Lung (tissue), 17 donors: ENCODE measurements at places on chromosomes 16 and 17. TPM values are rescaled to one million over a fixed set of nuclear protein-coding genes. Genes with fewer than 3 reads are reported as not detected.

DNA sequence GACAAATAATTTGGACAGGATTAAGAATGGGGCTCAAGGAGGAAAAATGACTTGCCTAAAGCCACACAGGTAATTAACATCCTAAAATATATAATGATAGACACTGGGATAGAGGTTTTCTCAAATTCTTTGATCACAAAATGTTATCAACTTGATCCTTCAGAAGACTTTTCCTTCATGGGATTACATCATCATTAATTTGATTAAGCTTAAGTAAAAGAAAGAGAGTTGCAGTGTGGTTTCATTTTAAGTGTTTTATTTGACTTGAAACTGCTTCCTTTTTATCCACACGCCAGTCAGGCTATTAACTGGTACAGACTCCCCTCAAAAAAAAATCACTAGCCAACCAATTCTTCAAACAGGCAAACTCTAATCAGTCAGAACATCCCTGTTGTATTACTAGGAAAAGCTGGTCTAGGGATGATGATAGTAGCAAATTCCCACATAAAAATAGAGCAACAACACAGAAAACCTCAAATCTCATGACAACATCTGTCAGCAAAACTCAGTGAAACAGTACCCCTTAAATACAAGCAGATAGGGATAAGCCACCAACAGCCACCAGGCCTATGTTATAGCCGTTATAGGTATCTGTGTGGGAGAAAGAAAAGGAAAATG lies 32.5 kb downstream of the AKAP10 start:
- H3K4me1 ChIP-seq: no peaks in the 10 kb centered on the region
- no peak overlapping the region for H3K27ac ChIP-seq
- no peaks in the 10 kb centered on the region for H3K27me3 ChIP-seq
- peaks cover 14% of the 10 kb centered on the region for H3K36me3 ChIP-seq
- no peak for DNase-seq

DNA sequence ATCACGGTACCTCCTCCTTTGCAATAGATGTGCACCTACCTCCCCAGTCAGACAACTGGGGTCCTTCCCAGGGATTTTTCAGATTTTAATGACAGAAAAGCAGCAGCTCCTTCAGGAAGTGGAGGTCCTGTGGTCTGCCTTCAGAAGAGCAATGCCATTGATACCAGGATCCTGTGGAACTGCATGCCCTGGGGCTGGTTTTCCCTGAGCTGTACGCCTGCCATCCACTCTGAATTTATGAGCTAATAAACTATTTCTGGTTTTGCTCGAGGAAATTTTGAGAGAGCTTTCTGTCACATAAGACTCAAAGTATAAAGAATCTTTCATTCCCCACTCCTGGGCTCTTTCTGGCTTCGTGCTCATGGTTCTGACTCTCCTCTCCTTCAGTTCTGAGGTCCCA lies 10.0 kb upstream of the CCL23 start:
- no peak overlapping the region for H3K4me3 ChIP-seq
- DNase-seq: no peak
- H3K4me1 ChIP-seq: no peaks in the 10 kb centered on the region

DNA sequence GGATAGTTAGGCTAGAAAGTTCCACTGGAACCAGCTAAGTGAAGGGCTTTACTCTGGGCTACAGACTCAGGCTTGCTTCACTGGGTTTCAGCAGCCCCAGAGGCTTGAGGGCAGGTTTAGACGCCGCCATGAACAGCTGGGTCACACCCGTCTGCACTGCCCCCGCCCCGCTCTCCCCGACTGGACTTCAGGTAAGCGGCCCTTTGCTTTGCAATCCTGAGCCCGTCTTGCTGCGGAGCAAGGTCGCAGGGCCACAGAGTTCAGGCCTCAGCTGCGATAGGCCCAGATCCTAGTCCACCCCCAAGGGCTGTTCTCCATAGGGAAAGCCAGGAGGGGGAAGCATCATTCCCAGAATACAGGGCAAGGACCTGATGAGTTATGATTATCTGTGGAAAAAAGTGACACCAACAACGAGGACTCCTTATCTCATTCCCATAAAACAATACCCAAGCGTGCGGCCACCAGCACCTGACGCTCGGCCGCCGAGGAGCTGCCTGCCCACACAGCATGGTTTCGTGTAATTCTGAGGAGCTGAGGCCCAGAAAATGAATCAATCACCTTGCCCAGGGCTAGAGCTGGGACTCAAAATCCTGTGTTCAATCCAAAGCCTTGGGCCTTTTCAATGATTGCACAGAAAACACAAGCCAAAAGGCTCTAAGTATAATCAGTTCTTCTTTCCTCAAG lies 20.4 kb downstream of the MEAK7 start:
- DNase-seq: no peak
- H3K27me3 ChIP-seq: no peaks in the 10 kb centered on the region
- H3K4me3 ChIP-seq: no peak overlapping the region
- peaks cover 11% of the 10 kb centered on the region for H3K36me3 ChIP-seq

DNA sequence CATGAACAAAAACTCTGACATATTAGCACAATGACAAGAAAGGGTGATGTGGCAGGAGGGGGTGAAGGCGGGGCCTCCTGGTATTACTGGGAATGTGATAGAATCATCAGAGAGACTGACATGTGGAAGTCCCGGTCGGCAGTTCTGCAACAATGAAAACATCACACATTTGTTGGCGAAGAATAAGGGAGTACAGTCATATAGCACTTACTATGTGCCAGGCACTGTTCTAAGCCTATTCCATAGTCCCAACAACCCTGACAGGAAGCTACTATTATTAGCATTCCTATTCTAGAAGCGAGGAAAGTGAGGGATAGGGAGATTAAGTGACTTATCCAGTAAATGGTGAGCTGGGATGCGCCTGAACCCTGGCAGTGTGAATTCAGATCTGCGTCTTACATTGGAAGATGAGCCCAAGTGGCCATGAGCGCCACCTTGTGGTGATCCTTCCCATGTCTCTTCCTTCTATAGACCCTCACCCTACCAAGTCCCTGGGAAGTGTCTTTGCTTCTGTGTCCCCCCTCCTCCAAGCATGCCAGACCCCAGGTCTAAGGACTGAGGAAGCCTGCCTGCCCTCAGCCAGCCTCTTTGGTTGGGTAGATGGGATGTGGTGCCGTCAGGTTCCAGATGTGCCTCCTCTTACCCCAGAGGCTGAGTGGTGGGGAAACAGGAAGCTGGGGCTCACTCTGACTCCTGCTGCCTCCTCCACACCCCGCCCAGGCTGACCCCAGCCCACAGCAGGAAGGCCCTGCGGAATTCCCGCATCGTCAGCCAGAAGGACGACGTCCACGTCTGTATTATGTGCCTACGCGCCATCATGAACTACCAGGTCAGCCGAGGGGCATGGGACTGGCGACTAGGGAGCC lies 14.0 kb downstream of the FMNL1 start:
- no peaks in the 10 kb centered on the region for H3K27me3 ChIP-seq
- H3K27ac ChIP-seq: no peak overlapping the region
- DNase-seq: peak; percentile 69
- H3K36me3 ChIP-seq: no peaks in the 10 kb centered on the region

GRCh38 chr17:82216301-82217119 lies 3.9 kb upstream of the CCDC57 start:
- no peaks in the 10 kb centered on the region for H3K36me3 ChIP-seq
- H3K27ac ChIP-seq: peak overlapping the region; percentile 91
- peaks cover 4% of the 10 kb centered on the region for H3K4me1 ChIP-seq
- no peaks in the 10 kb centered on the region for H3K27me3 ChIP-seq

- H3K36me3 ChIP-seq: no peaks in the 10 kb centered on the region
- H3K27me3 ChIP-seq: no peaks in the 10 kb centered on the region
- H3K4me3 ChIP-seq: no peak overlapping the region
- no peak overlapping the region for H3K27ac ChIP-seq
- no peaks in the 10 kb centered on the region for H3K4me1 ChIP-seq
These were observed 401.5 kb downstream of the SLC39A11 start for GRCh38 chr17:72691017-72691416.

- peak overlapping the region; percentile 6 for H3K27ac ChIP-seq
- no peak for DNase-seq
- H3K4me3 ChIP-seq: no peak overlapping the region
- H3K4me1 ChIP-seq: peaks cover 42% of the 10 kb centered on the region
These were observed 51.4 kb downstream of the SREBF1 start for GRCh38 chr17:17785407-17785806.

- DNase-seq: peak; percentile 68
- no peak overlapping the region for H3K4me3 ChIP-seq
- H3K4me1 ChIP-seq: no peaks in the 10 kb centered on the region
- H3K27ac ChIP-seq: no peak overlapping the region
These were observed 8.3 kb downstream of the MRPL28 start for GRCh38 chr16:361872-362701.

- no peak for DNase-seq
- H3K27me3 ChIP-seq: no peaks in the 10 kb centered on the region
- H3K4me1 ChIP-seq: no peaks in the 10 kb centered on the region
- H3K4me3 ChIP-seq: no peak overlapping the region
These were observed 59.7 kb downstream of the VMP1 start for GRCh38 chr17:59767176-59767575.

DNA sequence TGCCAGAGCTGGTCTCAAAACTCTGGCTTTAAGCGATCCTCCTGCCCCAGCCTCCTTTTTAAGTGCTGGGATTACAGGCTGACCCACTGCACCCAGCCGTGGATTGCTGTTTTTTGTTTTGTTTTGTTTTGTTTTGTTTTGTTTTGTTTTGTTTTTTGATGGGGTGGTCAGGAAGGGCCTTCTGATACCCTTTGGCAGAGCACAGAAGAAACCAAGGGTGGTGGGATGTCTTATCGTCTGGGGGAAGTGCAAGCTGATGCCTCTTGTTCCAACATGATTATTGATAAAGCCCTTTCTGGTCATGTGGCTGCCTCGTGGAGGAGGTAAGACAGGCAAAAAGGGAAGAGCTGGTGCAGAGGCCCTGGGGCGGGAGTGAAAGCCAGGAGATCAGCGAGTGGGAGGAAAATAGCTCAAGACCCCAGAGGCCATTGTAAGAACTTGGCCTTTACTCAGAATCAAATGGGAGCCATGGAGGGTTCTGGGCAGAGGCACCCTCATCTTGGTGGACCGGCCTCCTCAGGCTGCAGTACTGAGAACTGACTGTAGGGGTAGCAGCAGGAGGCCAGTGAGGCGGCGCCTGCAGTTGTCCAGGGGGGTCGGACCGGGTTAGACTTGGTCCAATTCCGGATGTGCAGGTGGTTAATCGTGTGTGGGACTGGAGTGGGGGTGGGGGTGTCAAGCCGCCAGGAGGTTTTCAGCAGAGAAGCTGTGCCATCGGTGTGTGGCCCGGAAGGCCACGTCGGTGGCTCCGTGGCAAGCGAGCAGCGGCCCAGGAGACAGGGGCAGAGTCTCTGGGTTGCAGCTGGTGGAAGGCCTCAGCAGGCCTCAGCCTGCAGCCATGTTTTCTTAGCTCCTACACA lies 84.4 kb upstream of the GSE1 start:
- no peaks in the 10 kb centered on the region for H3K36me3 ChIP-seq
- no peak overlapping the region for H3K4me3 ChIP-seq
- peaks cover 32% of the 10 kb centered on the region for H3K4me1 ChIP-seq

- DNase-seq: no peak
- H3K4me1 ChIP-seq: no peaks in the 10 kb centered on the region
- H3K36me3 ChIP-seq: peaks cover 10% of the 10 kb centered on the region
- no peak overlapping the region for H3K4me3 ChIP-seq
- no peaks in the 10 kb centered on the region for H3K27me3 ChIP-seq
These were observed 136.8 kb downstream of the CLEC16A start for GRCh38 chr16:11080999-11081630.

DNA sequence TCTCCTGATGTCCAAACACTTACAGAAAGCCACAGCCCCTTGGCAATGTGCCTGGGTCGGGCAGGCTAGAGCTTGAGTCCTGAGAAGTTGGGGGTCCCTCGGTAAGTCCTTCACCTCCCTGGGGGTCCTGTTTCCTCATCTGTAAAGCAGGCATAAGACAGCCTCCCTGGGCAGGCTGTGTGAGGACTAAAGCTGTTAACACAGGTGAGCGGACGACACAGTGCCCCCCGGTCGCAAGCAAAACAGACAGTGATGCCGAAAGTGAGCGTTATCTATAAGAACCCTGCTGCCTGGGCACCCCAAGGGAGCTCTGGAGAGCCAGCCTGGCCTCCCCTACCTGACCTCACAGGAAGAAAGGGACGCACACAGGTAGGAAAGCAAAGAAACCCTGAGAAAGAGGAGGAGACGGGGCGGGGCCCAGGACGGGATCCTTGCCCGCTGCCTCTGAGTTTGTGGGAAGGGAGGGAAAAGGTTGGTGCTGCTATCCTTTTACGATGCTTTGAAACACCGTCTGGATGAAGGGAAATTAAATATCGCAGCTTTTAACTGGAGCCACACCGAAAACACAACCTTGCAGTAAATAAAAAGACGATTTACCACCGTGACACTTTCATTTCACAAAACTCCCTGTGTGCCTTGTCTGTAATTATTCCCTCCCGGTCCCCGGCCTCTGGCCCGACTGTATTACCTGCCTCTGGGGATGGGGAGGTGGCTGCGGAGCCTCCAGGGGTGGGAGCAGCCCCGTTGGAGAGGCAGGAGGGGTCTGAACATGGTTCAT lies 67.1 kb downstream of the ENGASE start:
- no peak for DNase-seq
- H3K4me3 ChIP-seq: no peak overlapping the region
- H3K4me1 ChIP-seq: peaks cover 5% of the 10 kb centered on the region
- peaks cover 15% of the 10 kb centered on the region for H3K27me3 ChIP-seq

- no peaks in the 10 kb centered on the region for H3K4me1 ChIP-seq
- H3K27ac ChIP-seq: no peak overlapping the region
- no peak overlapping the region for H3K4me3 ChIP-seq
- DNase-seq: no peak
These were observed 270.6 kb downstream of the CPPED1 start for GRCh38 chr16:12532871-12533610.

- H3K4me3 ChIP-seq: no peak overlapping the region
- peaks cover 11% of the 10 kb centered on the region for H3K36me3 ChIP-seq
- no peak for DNase-seq
- peaks cover 6% of the 10 kb centered on the region for H3K4me1 ChIP-seq
- H3K27me3 ChIP-seq: no peaks in the 10 kb centered on the region
These were observed 3.0 kb downstream of the ENGASE start for GRCh38 chr17:79077587-79077986.

GRCh38 chr16:86774931-86775330 lies 196.6 kb downstream of the FOXL1 start:
- no peak for DNase-seq
- no peak overlapping the region for H3K4me3 ChIP-seq
- no peak overlapping the region for H3K27ac ChIP-seq

GRCh38 chr17:8158267-8159031 lies 4.3 kb downstream of the VAMP2 start:
- no peak overlapping the region for H3K4me3 ChIP-seq
- DNase-seq: peak; percentile 90
- H3K36me3 ChIP-seq: peaks cover 26% of the 10 kb centered on the region
- peak overlapping the region; percentile 85 for H3K27ac ChIP-seq
- H3K27me3 ChIP-seq: no peaks in the 10 kb centered on the region

Gene WNT3
- 0.74 TPM for total RNA-seq

Gene COG7
- total RNA-seq: 34.0 TPM

Gene CLEC19A
- not detected for total RNA-seq

Gene CFAP119
- 7.3 TPM for total RNA-seq

Gene IGF2BP1
- 14.9 TPM for total RNA-seq

Gene KCNJ2
- total RNA-seq: 6.7 TPM

Gene GJD3
- 3.6 TPM for total RNA-seq

Gene MT1X
- 248 TPM for total RNA-seq

Gene MMP15
- 44.5 TPM for total RNA-seq
